ENCODE measurements at places on chromosomes 11 and 22.
A peak's percentile ranks its signal among the peaks of the same experiment; 100 is the strongest.

- peak; percentile 14 for DNase-seq
Observed at GRCh38 chr11:11563200-11563975, 58.4 kb downstream of the GALNT18 start.

DNA sequence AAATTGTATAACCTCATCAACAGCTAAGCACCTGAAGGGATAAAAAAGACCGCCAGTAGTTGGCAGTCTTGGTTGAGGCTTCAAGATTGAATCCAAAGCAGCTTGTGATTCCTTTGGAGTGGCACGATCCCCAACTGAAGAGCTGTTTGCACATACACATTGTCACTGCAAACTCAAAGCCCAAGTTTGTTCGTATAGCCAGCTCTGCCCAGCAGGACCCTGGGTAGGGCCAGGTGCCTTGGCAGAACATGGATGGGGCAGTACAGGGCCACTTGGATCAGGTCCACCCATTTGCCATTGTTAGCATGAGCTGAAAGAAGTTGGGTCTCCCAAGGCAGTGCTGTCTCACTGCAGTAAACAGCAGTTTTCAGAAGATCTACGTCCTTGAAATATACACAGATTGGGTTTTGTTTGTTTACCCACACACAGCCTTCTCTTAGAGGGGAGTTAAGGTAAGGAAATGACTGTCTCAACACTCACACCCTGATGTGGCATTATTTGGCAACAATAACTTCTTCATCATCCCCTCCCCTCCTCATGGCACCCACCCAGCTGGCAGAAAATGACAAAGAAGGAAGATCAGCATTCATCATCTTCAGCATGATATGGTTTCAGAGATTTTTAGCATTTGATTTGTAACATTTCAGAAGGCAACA is 132.9 kb downstream of the COMMD9 start:
- no peak for DNase-seq

GRCh38 chr11:34791780-34792542 is 124.2 kb downstream of the APIP start:
- peak; percentile 34 for DNase-seq

DNA sequence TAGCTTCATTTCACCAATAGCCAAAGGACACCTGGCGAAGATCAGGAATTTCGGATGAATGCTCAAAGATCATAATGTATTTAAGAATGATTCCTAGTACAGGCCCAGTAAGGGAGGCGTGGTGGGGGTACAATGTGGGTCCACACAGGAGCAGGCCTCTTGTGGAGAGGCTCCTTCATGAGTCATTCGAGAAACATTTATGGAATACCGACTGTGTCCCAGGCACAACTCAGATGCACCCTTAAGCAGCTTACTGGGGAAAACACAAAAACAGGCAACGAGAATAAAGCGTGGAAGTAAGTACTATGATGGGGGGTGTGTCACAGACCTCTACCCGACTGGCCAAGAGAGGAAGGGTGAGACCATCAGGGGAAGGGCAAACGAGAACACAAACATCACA is 44.5 kb downstream of the SMCO4 start:
- no peak for DNase-seq

GRCh38 chr11:62879235-62879978 is 1.3 kb upstream of the SLC3A2 start:
- peak; percentile 65 for DNase-seq

- DNase-seq: no peak
Observed at GRCh38 chr11:11898648-11899047, 56.9 kb downstream of the USP47 start.

- peak; percentile 56 for DNase-seq
Observed at GRCh38 chr22:38724926-38725571, 19.3 kb downstream of the GTPBP1 start.

DNA sequence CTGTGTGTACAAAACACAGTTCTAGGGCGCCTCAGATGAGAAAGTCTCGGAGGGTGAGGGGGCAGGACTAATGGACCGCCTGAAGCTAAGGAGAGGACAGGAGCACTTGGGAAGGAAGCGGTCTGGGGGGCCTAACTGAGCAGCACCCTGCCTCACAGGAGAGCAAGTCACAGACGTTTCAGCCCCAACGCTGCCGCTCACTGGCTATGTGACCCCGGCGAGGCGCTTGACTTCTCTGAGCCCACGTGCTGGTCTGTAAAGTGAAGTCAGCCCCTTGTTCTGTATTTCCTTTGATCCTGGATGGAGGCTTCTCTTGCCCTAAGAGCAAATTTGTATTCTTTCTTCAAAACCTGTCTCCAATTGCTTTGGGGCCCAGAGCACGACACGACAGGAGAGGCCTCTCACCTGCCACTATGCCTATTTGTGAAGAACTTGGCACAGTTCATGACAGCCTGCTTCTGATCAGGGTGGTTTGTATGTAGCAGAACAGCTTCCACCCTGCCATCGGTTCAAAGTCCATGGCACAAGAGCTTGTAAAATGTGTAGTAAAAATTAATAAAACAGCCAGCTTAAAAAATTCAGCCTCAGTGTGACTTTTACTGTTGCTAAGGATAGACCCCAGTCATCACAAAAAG is 59.1 kb downstream of the WNT11 start:
- DNase-seq: no peak

DNA sequence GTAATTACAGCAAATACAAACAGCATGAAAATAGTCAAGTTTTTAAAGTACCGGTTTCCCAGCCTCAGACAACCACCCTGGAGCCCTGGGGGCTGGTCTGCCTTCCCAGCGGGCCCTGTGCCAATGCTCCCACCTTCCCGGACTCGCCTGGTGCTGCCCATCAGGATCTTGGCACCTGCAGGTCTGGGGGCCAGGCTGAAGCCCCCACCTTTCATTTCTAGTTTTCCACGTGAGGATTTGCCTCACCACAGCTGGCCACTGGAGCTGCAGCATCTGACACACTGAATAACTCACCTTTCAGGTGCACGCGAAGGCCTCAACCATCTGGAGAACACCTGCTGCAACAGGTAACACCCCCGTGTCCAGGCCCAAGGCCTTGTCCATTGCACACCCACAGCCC is 108.7 kb upstream of the THY1 start:
- DNase-seq: no peak

- no peak for DNase-seq
Observed at GRCh38 chr11:33001751-33002542, 13.7 kb upstream of the DEPDC7 start.

DNA sequence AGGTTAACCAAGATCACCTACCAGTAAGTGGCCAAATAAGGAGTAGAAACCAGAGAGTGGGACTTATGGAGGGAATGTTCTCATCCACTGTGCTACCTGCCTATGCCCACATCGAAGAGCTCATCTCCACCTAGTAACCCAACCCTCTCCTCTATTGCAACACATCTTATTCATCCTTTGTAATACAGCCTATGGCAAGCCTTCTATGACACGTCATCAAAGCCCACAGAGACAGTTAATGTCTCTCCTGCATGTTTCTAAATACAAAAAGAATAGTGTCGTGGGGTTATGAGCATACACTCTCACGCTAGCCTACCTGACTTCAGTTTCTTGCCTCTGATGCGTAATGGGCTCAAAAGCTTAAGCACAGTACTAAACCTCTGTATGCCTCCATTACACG is 1158.1 kb upstream of the TENM4 start:
- no peak for DNase-seq

- no peak for DNase-seq
Observed at GRCh38 chr11:111960916-111961315, 23.8 kb downstream of the DIXDC1 start.

DNA sequence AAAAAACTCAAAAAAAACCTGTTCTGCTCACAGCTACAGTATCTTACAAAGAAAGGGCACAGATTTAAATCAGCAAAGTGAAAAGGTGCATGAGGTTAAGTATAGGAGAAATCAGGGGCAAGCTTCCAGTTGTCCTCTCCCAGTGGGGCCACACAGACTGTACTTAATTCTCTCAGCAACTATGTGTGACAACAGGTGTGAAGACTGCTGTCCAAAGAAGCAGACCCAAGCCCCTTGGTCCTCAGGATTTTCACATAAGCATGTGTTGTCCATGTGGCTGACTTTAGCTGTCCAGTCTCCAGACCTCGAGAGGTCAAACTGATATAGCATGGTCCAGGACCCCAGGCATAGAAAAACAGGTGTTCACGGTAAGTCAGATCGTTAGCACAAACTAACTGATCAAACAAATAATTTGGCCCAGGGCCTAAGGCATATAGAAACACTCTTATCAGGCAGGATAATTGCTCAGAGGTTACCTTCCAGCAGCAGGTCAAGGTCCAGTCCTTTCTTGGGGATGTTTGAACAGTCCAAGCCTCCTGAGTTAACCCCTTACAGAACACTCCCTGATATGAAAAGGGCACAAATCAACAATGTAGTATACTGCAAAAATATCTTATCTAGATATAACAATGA is 21.1 kb upstream of the CSTF3 start:
- no peak for DNase-seq

GRCh38 chr22:39236321-39237317 is 8.2 kb downstream of the PDGFB start:
- DNase-seq: peak; percentile 97

DNA sequence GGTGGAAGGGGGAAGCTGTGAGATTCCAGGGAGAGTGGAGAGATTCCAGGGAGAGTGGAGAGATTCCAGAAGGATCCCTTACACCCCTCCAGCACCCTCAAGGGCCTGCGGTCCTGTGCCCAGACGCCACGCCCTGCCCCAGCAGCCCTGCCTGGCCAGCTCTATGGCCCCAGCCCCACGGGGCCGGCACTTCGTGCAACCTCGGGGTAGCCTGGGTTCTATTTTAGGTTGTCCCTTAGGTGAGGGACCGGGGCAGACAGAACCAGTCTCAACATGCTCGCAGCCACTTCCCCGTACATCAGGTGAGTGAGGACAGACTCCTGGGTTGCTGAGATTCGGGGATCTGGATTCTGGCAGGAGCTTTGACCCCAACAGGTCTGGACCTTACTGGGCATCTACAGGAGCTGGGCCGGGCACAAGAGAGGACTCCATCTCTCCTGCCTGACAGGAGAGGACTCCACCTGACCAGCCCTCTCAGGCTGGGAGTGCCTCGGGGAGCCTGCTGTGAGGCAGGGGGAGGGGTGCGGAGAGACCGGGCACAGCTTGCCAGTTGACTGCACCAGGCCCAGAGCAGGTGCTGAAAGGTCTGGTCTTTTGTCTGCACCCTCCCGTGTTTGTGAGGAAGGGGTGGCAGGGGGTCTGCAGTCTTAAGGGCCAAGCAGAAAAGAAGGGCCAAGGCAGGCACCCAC is 8.5 kb upstream of the ADORA2A start:
- DNase-seq: no peak

- DNase-seq: peak; percentile 61
Observed at GRCh38 chr11:128359515-128359914, 227.8 kb downstream of the ETS1 start.

GRCh38 chr22:20243176-20243536 is 25.0 kb downstream of the RTN4R start:
- no peak for DNase-seq

DNA sequence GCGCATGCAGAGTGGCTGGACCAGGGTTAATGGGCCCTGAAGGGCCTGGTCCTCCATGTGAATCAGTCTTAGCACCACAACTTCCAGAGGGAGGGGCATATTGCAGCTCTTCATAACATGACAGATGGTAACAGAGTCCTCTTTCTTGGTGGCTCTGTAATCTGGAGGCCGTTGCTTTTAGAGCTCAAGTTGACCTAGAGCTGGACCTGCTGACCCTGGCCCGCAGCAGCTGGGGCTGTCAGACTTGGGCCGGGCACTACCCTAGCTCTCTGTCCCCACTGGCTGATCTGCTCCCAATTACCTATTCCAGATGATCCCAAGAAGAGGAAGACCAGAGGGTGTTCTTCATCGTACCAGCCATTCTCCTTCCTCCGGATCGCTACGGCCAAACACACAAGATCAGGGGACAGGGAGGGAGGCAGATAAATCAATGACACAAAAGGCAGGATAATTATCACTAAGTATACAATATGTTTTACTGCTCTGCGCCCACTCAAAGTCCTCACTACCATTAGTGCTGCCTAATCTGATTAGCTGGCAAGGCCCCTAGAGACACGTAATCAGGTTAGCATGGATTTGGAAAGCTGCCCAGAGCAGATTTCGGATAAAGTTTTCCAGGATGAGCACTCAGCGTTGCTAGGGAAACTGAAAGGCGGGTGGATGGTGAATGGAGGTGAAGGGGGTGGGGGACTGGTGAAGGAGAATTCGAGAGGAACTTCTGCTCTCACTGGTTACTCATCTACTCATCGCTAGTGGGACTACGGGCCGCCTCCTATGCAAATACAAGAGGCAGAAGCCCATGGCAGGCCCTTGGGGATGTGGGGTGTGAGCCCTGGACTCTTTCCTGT is 64.5 kb upstream of the PHOX2A start:
- DNase-seq: peak; percentile 91

DNA sequence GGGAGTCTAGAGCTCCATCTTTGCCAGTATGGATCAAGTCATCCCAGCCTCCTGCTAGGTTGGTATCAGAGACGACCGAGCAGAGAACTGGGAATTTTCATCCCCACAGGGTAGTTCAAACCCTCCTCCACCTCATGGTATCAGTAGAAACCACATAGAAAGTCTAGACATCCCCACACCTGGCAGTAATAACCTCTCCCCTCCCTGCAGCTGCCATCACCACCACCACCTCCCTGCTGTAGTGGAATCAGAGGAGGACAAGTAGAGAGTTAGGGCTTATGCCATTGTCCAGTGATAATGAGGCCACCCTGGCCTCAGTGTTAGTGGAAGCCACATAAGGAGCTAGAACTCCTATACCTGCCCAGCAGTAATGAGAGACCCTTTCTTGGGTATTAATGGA is 34.3 kb downstream of the BTG4 start:
- no peak for DNase-seq

- DNase-seq: no peak
Observed at GRCh38 chr11:130866831-130867230, 49.4 kb downstream of the SNX19 start.

- DNase-seq: peak; percentile 45
Observed at GRCh38 chr11:119065369-119065768, 2.2 kb upstream of the VPS11 start.

GRCh38 chr11:77154381-77155081 is 26.5 kb downstream of the MYO7A start:
- no peak for DNase-seq

- DNase-seq: peak; percentile 54
Observed at GRCh38 chr11:128686745-128687177, 7.1 kb upstream of the FLI1 start.

GRCh38 chr11:121892131-121892681 is 223.8 kb downstream of the BLID start:
- DNase-seq: peak; percentile 12

DNA sequence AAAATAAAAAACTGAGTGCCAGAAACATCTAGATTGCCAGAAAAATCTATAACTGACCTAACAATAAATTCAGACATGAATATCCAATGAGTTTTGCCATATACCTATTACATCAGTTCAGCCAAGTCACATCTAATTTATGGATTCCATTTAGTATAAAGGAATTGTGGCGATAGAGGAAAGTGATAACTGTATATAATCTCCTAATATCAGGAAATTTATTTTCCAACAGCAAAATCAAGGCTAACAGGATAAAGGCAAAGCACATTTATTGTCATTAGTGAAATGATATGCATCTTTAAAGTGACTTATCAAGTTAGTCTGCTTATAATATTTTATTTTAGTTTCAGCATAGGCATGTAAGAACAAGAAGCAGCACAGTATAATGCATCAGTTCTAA is 298.2 kb upstream of the PITPNB start:
- no peak for DNase-seq

- DNase-seq: no peak
Observed at GRCh38 chr11:46642627-46643335, 25.4 kb downstream of the ATG13 start.
